ENCODE measurements at places on chromosomes 2 and 18. TPM values are rescaled to one million over a fixed set of nuclear protein-coding genes. Genes with fewer than 3 reads are reported as not detected.

Gene C2orf69
- 8.5 TPM for total RNA-seq

Gene FARSB
- total RNA-seq: 8.7 TPM

Gene MAPK4
- total RNA-seq: not detected

Gene MEP1B
- not detected for total RNA-seq

Gene MARS2
- total RNA-seq: 1.8 TPM

Gene NT5C1B
- total RNA-seq: not detected

Gene SAG
- total RNA-seq: not detected

Gene HOXD4
- total RNA-seq: 0.18 TPM

Gene FOXI3
- total RNA-seq: not detected

Gene KIF1A
- not detected for total RNA-seq

Gene MROH2A
- total RNA-seq: under 0.01 TPM

Gene GCG
- 0.14 TPM for total RNA-seq

Gene INPP5D
- 0.46 TPM for total RNA-seq

Gene UGT1A4
- not detected for total RNA-seq

Gene SLC9A4
- under 0.01 TPM for total RNA-seq

Gene DHRS9
- total RNA-seq: 0.09 TPM

Gene IL1A
- 2.3 TPM for total RNA-seq

Gene APCDD1
- 0.09 TPM for total RNA-seq

Gene ANKRD29
- total RNA-seq: 7.3 TPM

Gene CNGA3
- not detected for total RNA-seq

Gene IL37
- total RNA-seq: not detected

Gene TDRD15
- total RNA-seq: not detected

Gene OTOS
- not detected for total RNA-seq

Gene EFR3B
- total RNA-seq: 1.4 TPM

Gene OBSL1
- 37.8 TPM for total RNA-seq

Gene UBE2E3
- total RNA-seq: 31.9 TPM

Gene RAB1A
- 82.5 TPM for total RNA-seq

Gene RBM44
- total RNA-seq: 0.14 TPM

Gene NLRC4
- not detected for total RNA-seq
